Activated CD8-positive, alpha-beta memory T cell treated with anti-CD3 and anti-CD28 coated beads, Interleukin-2, amount 10 ng/mL, durations not matched to agents 7 days and 5 days (primary cell): ENCODE measurements at places on chromosomes 12 and 14. TPM values are rescaled to one million over a fixed set of nuclear protein-coding genes. Genes with fewer than 3 reads are reported as not detected.

Gene MEG3
- total RNA-seq = not detected

- DNase-seq = no peak
Measured at GRCh38 chr12:127749416-127749815, 517.6 kb upstream of the TMEM132C start.

GRCh38 chr12:123095078-123095881 is 55.6 kb downstream of the PITPNM2 start:
- no peak for DNase-seq

- no peak for DNase-seq
Measured at GRCh38 chr14:52873694-52874093, 77.2 kb downstream of the FERMT2 start.

DNA sequence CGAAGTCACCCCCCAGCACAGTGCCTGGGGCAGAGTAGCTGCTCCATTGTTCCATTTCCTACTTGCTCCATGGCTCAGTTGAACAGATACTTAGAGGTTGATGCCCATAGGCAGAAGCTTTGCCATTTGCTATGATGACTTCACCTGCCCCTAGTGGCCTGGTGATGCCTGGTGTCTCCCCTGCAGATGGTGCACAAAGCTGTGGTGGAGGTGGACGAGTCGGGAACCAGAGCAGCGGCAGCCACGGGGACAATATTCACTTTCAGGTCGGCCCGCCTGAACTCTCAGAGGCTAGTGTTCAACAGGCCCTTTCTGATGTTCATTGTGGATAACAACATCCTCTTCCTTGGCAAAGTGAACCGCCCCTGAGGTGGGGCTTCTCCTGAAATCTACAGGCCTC is 10.6 kb downstream of the SERPINA5 start:
- no peak for DNase-seq

GRCh38 chr14:50242566-50243310 is 11.4 kb upstream of the SOS2 start:
- DNase-seq = no peak

- DNase-seq = no peak
Measured at GRCh38 chr12:46874642-46875041, 48.8 kb upstream of the SLC38A4 start.
